Stimulated activated CD4-positive, alpha-beta T cell treated with anti-CD3 and anti-CD28 coated beads, Interleukin-2, amount 100 ng/mL, for 4 hours (primary cell): ENCODE measurements at places on chromosomes 7 and 10.

DNA sequence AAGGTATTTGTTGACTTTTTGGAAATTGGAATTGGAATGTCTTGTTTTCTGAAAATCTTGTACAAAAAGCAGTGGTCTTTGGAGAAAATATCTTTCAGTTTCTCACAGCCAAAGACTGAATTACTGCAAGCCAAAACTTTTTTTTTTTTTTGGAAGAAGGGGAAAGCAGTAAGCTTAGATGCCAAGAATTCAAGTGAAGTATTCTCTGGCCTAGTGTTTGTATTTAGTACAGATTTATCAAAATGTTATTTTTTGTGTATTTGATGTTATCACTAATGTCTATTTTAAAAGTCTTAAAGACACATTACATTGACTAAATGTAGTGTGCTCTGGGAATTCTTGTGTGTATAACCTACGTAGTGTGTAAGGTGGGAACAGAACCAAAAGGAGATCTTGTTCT is 6.2 kb downstream of the TET1 start:
- DNase-seq, result no peak

- DNase-seq, result no peak
Measured at GRCh38 chr10:16996530-16996964, 133.1 kb downstream of the CUBN start.

DNA sequence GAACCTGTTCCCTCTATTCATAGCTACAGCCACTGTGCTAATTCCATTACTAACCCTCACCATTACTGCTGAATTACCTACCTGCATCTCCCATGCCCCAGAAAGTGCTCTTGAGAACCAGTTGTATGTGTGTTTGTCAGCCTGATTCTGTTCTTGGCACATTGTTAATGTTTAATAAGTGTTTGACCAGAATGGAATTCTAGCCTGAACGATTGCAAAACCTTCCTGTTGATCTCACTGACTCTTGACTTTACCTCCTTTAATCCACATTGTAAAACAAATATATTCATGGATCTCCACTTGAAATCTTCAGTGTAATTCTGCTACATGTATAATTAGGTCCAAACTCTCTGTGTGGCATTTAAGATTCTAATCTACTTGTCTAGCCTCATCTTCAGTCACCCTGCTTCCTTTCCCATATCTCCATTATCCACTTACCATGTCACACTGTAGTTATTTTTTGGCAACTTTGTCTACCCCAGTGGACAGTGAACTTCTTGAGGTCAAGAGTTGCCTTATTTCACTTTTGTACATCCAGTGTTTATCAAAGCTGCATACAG is 4.9 kb downstream of the ZNF277 start:
- DNase-seq, result no peak

GRCh38 chr7:102300643-102301221 is 14.1 kb downstream of the SH2B2 start:
- no peak for DNase-seq

GRCh38 chr10:88226071-88226659 is 357.0 kb downstream of the RNLS start:
- DNase-seq, result no peak

GRCh38 chr10:63416376-63416775 is 49.4 kb downstream of the JMJD1C start:
- no peak for DNase-seq

DNA sequence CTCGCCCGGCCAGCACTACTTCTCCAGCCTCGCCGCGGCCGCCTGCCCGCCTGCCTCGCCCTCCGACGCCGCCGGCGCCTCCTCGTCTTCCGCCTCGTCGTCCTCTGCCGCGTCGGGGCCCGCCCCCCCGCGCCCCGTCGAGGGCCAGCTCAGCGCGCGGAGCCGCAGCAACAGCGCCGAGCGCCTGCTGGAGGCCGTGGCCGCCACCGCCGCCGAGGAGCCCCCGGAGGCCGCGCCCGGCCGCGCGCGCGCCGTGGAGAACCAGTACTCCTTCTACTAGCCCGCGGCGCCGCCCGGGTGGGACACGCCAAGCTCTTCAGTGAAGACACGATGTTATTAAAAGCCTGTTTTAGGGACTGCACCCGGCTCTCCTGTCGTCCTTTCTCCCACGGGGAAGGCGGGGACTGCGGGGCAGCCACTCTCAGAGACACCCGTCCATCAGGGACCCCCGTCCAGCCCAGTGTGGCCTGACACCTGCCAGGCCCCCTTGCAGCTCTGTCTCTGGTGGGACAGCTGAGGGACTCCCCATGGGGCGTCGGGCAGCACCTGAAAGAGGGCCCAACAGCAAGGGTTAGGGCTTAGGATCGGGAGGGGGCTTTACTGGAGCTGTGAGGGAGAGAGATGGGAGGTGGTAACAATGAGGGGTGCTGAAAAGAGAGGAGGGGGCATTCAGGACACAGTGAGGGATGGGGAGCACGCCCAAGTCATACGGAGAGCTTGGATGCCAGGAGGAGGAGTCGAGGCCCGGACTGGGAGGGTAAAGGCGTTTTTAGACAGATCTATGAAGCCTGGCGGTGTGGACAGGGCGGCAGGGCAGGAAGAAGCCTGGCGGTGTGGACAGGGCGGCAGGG is 34.7 kb downstream of the SPDYE6 start:
- no peak for DNase-seq

GRCh38 chr7:70693686-70694433 is 438.1 kb upstream of the GALNT17 start:
- peak; percentile 16 for DNase-seq

- no peak for DNase-seq
Measured at GRCh38 chr10:44279426-44280126, 105.3 kb downstream of the CXCL12 start.

DNA sequence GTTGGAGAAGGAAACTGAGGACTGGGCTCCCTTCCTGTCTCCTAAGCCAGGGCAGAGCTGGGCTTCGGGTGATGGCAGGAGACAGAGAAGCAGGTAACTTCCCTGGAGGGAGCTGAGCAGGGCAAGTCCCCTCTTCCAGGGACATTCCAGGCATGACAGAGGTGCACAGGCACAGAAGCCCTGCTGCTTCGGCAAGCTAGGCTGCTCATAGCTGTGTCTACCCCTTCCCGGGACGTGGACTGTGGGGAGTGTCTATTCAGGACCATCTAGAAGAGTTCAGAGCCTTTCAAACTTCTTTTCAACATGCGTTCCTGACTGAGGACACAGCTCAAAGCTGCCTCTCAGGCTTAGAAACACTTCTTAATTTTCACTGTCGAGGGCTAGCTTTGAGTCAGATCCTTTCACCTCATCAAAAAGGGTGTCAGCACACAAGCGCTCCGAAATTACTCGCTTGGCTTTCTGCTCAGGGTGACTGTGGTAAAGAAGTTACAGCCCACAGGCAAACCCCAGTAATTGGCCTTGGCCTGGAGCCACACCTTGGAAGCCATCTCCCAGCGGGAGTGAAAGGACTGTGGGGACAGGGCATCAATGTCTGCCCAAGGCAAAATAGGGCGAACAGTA is 63.7 kb upstream of the STEAP1B start:
- DNase-seq, result no peak

GRCh38 chr7:82624337-82624736 is 180.8 kb upstream of the CACNA2D1 start:
- no peak for DNase-seq

DNA sequence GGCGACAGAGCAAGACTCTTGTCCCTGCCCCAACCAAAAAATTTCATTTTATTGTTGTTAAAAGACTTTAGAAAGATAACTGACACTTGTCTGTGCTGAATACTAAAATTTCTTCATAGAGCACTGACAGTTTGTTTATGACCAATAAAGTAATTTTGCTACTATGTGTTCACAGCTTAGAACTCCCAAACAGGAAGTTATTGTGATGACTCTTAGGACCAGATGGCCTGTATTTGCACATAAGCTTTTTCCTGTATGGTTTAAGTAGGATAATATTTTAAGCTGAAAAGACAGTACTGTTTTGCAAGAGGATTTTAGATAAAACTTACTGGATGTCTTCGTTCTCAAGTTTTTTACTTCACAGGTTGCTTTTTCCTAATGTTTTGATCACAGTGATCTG is 80.7 kb downstream of the MMRN2 start:
- no peak for DNase-seq

- no peak for DNase-seq
Measured at GRCh38 chr7:16967300-16967811, 85.6 kb upstream of the AGR3 start.

DNA sequence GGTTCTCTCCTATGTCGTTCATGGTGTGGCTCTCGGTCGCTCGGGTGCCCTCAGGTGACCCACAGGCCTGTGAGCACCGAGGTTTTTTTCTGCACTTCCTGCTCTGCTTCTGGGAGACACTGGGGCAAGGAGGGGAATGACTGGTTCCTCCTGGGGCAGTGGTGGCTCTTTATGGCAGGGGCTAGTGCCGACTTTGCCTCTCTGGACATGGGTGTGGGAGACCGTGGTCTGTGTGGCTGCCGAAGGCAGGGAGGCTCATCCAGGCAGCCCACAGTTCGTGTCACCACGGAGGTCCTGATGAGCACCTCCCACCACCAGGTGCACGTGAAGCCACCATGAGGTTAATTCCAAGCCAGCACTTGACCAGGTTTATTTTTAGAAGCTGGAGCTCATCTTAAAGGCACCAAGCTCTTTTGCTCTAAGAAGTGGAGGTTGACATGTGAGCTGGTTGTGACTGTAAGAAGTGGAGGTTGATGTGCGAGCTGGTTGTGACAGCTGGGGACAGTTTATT is 24.7 kb upstream of the DPYSL4 start:
- no peak for DNase-seq

DNA sequence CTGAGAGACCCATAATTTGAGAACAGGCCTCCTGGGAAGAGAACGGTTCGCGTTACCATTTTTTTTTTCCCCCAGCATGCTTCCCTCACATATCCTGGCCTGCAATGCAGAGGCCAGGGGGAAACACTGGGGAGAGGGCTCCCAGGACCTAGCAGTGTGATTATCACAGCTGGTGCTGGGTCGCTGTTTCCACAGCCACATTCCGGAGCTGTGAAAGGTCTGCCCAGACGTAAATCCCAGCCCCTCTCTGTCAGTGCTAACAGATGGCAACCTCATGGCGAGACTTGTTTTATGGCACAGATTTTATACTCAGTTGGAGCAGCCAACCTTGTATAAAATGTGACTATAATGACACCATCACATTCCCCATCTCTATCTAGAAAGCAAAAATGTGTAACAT is 150.5 kb downstream of the PLXDC2 start:
- no peak for DNase-seq

GRCh38 chr7:134935701-134936100 is 50.6 kb upstream of the AGBL3 start:
- no peak for DNase-seq

DNA sequence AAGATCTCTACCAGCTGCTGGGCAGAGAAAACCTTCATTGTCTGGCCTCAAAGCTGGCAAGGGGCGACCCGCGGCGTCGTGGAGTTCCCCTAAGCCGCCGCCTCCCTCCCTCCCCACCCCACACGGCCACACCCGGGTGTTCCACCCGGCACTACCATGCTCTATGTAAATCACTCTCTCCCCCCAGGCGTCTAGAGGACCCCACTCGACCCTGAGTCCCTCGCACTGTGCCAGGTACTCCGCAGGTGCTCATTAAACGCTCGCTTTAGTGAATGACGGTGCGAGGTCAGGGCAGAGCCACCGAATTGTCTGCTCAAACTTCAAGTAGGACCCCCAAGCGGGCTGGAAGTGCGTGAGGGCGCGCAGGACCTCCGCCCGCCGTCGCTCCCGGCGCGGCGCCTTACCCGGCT is 628 bp downstream of the PARP12 start:
- peak; percentile 51 for DNase-seq

DNA sequence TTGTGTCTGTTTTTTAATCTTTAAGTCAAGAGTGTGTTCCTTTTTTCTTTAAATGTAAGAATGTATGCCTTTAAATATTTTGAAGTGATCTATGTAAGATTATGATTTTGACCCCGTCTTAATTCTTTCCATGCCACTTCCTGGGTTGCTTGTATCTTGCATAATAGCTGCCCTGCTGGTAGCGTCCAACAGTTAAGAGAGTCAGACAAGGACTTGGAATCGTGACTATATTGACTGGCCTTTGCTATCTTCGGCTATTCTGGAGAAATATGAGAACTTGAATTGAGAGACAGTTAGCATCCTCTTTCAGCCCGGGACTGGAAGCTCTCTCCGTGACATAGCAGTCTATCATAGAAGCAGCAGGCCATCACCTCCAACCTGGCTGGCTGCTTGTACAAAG is 13.0 kb downstream of the NRP1 start:
- no peak for DNase-seq
